Activated naive CD8-positive, alpha-beta T cell treated with anti-CD3 and anti-CD28 coated beads, Interleukin-2, amount 50 U/mL, for 24 hours (primary cell): ENCODE measurements at places on chromosomes 4 and X.

DNA sequence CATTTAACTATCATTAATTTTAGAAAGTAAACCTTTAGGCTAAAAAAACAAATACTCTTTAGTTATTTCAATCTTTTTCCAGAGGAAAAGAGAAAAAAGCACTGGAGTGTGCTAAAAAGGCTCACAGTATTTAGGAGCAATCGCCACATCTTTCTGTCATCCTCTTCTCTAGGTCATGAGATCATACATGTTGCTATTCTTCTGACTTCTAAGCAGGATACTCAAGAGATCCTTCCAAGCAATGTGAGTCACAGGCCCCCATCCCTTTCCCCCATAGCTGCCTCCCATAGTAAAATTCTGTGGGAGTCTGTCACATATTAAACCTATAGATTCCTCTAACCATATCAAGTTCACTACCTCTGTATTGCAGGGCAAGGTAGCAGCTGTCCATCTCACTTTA, 7.7 kb downstream of the EDNRA start:
- no peak for DNase-seq

DNA sequence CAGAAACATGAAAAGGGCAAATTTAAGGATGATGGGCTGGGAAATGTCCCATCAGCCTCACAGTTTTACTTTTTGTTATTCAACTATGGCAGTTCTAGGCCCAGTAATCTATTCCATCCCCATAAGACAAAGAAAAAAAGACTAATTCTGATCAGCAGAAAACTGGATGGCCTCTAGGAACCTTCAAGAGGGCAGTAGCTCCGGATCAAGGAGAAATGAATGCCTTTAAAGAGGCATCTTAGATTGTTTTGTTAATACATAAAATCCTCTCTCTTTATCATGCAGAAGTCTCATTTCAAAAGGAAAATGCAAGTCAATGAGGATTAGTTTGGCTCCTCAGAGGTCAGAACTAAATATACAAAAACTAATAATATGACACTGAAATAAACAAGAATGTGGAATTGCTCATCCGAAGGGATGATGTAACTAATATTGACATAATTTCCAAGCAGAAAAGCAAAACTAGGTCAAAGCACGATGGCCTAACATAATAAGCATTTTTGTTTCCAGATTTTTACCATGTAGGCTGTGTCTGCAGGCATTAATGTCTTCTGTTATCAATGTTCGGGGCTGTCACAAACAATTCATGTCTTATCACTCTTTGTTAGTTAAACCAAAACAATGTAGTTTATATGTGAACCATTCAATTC, 8.8 kb downstream of the MID1 start:
- no peak for DNase-seq

GRCh38 chrX:136745215-136746173, 35.2 kb downstream of the ARHGEF6 start:
- no peak for DNase-seq

DNA sequence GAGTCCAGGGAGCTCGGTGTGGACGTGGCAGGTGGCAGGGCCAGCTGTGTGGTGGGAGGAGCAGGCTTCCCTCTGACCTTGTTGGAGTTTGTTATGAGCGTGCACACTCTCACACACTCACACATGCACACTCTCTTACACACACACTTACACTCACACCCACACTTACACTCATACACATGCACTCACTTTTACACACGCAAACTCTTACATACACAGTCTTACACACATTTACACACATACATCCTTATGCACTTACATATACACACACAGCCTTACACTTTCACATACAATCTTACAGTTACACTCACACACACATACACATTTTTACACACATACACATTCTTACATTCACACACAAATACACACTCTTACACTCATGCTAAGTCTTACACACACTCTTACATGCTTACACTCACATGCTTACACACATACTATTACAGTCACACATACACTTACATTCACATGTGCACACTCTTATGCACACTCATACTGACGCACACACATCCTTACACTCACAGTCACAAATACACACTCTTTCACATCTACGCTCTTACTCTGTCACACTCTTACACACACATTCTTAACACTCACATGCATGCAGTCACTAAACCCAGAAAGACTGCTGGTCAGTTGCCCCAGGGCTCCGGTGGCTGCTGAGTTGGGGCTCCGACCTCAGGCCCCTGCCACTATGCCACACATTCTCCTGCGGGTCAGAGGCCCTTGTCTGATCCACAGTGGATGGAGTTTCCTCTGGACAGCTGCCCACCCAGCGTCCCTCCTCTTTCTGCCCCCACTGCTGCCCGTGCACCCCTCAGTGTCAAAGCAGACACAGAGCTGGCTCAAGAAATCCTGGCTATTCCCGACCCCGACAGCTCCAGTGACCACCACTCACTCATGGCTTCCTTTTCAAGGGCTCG, 95.8 kb downstream of the ADRA2C start:
- DNase-seq, result no peak

DNA sequence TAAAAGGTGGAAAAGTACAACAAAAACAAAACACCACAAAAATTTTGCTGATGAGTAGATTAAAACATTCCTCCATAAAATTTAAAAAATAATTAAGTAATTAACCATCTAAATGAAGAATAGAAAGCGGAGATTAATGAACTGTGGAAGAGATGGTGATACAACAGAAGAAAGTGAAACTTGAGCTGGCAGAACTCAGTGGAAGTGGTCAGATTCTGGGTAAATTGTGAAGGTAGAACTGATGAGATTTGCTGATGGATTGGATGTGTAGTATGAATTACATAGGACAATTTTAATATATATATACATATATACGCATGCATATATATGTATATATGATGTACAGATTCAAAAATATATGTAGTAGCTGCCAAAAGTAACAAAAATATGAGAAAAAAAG, 73.9 kb downstream of the AMOT start:
- DNase-seq, result no peak

DNA sequence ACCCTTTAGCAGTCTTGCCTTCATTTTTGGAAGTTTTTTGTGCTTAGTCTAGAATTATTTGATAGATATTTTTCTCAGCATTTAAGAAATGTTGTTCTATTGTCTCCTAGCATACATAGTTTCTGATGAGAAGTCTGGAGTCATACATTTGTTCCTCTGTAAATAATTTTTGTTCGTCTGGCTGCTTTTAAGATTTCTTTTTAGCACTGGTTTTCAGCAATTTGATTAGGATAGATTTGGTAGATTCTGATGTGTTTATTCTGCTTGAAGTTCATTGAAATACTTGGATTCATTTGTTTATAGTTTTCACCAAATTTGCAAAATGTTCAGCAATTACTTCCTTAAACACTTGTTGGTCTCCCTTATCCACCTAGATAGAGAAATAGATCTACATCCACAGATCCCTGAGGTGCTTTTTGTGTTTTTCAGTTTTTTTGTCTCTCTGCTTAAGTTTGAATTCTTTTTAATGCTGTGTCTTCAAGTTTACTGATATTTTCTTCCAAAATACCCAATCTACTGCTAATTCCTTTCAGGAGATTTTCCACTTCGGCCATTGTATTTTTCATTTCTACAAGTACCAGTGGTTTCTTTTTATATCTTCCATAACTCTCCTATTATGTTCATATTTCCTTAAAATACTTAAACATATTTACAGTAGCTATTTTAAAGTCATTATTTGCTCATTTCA, 64.9 kb downstream of the ABLIM2 start:
- DNase-seq, result no peak

- peak; percentile 5 for DNase-seq
Observed at GRCh38 chrX:41336447-41336846, 2.5 kb downstream of the DDX3X start.

GRCh38 chrX:42606591-42606990, 171.4 kb downstream of the PPP1R2C start:
- DNase-seq, result no peak

GRCh38 chr4:31334086-31334910, 614.1 kb downstream of the PCDH7 start:
- no peak for DNase-seq

DNA sequence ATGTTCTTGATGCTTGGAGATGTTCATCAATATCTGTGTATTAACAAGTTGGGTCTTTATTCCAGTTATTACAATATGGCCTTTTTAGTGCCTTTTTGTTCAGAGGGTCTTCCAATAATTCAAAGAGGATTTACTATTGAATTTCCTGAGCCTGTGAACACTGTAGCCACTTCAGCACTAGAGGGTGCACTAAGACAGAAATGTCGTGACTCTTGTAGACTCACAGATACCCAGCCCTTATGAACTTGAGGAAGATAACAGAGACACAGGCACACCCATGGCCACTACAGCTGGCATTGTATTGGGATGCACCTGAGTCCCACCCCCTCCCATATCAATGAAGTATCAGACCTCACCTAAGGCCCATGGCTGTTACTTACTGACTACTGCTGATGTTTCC, 54.4 kb upstream of the ACTRT1 start:
- DNase-seq, result no peak

- no peak for DNase-seq
Observed at GRCh38 chrX:131216828-131217227, 72.3 kb downstream of the IGSF1 start.

- no peak for DNase-seq
Observed at GRCh38 chr4:139934057-139934707, 219.8 kb downstream of the MAML3 start.

GRCh38 chr4:159505266-159505975, 402.5 kb downstream of the RAPGEF2 start:
- DNase-seq, result no peak

- DNase-seq, result no peak
Observed at GRCh38 chrX:131985526-131986049, 37.5 kb upstream of the STK26 start.

GRCh38 chr4:68346461-68346860, 3.4 kb downstream of the YTHDC1 start:
- DNase-seq, result no peak

DNA sequence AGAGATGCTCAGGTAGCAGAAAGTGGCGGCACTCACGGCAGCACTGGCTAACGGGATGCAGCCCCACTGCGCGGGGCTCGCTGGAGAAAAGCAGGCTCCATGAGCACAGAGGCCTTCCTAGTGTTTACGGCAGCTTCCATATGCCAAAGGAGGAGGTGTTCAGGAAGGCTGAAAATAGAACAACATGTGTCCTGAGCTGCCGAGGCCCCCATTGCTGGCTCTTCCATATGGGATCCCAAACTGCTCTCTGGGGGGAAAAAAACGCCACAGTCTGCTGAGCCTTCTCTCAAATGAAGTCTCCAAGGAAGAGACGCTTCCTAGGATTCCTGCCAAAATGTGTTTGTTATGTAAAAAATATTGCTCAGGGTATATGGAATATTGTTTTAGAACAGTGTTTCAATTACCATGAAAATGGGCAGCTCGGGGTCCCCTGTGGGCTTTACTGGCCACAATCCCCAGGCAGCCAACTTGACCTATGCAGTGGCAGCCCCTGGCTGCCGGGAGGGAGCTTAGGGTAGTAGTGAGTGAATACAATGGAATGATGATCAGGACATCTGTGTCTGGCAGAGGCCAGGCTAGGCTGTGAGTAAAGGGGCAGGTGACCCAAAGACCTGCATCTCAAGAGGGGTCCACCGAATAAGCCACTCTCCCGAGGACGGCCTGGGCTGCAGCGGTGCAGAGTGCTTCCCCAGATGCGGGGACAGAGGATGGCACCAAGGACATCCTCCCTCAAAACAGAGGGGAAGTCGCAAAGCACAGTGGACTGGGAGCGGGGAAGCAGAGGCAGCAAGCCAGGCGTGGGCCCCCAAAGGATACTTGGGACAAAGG, 170.1 kb downstream of the AFAP1 start:
- DNase-seq, result no peak

- DNase-seq, result no peak
Observed at GRCh38 chr4:73589261-73589847, 30.9 kb downstream of the RASSF6 start.

GRCh38 chr4:94419956-94420355, 31.8 kb upstream of the PDLIM5 start:
- DNase-seq, result no peak

GRCh38 chr4:38170338-38171169, 210.4 kb downstream of the PTTG2 start:
- DNase-seq, result no peak

- DNase-seq, result no peak
Observed at GRCh38 chrX:121571333-121571732, 523.9 kb downstream of the GLUD2 start.
